ENCODE measurements at places on chromosomes 2 and 18.
A peak's percentile ranks its signal among the peaks of the same experiment; 100 is the strongest.

DNA sequence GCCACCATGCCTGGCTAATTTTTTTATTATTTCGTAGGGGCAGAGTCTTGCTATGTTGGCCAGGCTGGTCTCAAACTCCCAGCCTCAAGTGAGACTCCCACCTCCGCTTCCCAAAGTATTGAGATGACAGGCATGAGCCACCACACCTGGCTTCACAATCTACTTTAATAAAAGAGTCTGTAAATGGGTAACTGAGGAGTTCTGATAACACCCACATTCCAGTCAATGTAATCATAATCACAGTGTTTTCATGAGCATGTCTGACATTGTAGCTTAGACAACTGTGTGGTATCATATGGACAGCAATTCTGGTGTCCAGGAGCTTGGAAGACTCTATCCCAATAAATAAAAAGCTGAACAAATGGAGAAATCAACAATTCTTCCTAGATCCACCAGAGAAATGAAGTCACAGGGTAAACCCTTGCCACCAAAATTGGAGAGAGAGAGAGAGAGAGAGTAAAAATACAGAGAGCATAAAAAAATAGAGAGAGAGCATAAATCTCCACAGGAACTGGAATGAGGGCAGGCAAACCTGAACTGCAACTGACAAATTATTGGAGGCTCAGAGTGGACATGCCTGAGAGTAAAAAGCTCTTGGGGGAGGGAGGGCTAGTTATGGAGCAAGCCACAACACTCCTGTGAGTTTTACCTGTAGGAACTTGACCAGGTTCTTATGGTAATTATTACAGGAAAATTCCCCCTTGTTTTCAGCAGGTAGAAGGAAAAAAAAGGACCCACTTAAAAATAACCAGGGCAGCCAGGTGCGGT is 12.4 kb upstream of the NBEAL1 start:
- DNase-seq, result peak; percentile 47

GRCh38 chr18:45962866-45963265 is 4.3 kb downstream of the EPG5 start:
- peak; percentile 83 for DNase-seq

DNA sequence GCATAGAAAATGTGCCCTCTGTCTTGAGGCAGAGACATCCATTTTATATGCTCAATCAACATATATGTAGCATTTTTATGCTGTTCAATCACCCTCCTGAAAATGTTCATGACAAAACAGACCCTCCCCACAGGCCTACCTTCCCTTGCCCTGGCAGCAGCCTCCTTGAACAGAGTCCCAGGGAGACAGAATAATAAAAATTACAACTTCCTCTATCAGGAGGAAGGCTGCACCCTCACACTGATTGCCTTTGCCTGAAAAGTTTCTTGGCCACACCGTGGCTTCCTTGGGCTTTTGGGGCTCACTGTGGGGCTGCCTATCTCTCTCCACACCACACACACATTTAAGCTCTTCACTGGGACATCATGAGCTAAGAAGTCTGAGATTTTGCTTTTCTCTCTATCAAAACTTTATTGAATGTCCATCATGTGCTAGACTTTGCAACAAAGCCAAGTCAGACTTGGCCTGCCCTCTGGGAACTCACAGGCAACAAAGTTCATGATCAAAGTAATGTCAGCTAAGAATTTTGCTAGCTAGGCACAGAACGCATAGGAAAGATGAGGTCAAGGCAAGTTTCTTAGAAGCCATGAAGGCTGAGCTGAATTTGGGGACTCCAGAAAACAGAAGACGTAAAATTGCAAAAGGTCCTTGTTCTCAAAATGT is 101.6 kb downstream of the BCL2L11 start:
- no peak for DNase-seq

- DNase-seq, result no peak
Measured at GRCh38 chr2:201219328-201220096, 36.6 kb downstream of the CASP10 start.

GRCh38 chr18:8709248-8710059 is 4.1 kb downstream of the MTCL1 start:
- no peak for DNase-seq

DNA sequence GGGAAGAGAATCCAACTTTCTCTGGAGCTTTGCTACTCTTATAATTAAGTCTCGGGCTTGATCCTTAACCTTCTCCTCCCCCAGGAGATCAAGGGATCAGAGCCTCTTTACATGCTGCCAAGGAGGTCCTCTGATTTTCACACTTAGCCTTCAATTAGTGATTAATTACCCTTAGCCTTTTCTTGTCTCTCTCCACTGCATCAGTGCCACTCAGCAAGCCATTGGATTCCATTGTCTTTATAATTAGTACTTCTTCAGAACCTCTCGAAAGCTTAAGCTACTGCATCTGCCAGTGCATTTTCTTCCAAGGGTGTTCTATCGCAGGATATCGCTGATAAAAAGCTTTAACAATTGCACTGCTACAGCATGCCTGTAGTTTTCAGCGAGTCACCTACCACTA is 477.0 kb upstream of the MEIS1 start:
- no peak for DNase-seq

GRCh38 chr2:147659051-147659450 is 185.8 kb upstream of the ACVR2A start:
- DNase-seq, result no peak

DNA sequence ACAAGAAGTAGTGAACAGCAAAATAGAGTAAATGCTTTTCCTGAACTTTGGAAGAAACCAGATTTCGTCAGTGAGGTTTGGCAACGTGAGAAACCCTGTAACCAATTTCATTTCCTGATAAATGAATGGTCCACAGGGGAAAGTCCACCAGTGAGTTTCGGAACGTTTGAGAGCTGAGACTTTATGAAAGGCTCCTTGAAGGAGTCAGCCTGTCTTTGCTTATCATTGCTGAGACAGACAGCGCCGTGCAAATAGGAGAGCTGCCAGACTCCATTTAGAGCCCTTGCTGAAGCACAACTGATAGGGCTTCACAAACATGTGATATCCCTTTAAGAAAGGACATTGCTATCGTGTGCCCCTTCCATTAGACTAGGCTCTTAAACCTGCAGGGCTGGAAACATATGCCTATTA is 121.8 kb upstream of the SMAD7 start:
- no peak for DNase-seq

DNA sequence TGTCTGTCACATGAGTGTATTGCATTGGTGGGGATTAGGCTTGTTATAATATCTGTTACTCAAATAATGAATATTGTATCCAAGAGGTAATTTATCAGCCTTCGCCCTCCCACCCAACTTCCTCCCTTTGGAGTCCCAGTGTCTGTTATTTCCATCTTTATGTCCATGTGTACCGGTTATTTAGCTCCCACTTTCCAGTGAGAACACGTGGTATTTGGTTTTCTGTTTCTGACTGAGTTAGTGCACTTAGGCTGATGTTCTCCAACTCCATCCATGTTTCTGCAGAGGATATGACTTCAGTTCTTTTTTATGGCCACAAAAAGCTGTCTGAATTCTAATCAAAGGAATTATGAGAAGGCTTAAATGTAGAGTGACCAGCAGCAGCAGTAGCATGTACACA is 104.0 kb upstream of the ARHGAP28 start:
- no peak for DNase-seq

DNA sequence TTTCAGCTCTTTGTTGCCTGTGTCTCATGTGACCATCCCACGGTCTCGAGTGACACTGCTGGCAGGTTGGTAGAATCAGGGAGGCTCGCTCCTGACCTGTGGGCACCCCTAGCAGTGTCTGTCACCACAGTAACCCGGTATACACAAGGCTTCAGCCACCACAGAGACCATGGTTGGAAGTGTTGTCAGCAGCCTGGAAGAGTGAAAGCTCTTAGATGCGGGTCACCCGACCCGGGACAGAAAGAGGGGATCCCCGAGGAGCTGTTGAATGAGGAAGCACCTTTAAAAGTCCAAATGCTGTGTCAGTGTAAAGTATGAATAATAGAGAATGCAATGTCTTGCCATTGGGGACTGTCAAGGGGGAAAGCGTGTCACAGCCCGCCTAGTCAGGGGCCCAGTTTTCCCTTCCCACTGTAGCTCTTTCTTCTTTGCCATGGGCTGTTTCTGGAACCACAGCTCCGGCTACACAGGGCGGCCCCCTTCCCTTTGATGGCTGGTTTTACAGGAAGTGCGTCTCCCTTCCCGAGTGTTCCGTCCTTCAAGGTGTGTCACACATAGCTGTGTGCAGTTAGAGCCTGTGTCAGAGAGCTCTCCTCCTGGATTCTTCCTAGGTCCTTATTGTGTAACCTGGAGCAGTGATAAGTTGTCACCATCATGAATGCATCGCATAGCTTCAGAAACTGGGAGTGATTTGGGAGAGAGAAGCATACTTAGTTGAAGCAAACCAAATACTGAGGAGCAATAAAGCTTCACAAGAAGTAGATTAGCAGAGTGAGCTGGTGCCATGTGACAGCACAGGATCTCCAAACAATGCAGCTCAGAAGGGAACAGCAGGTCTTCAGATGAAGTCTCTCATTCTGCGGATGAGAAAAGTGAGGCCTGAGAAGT is 81.4 kb downstream of the MTCL1 start:
- DNase-seq, result no peak
